Right ventricle myocardium inferior (tissue), 1 donor: ENCODE measurements at places on chromosomes 6 and 20. TPM values are rescaled to one million over a fixed set of nuclear protein-coding genes. Genes with fewer than 3 reads are reported as not detected.

DNA sequence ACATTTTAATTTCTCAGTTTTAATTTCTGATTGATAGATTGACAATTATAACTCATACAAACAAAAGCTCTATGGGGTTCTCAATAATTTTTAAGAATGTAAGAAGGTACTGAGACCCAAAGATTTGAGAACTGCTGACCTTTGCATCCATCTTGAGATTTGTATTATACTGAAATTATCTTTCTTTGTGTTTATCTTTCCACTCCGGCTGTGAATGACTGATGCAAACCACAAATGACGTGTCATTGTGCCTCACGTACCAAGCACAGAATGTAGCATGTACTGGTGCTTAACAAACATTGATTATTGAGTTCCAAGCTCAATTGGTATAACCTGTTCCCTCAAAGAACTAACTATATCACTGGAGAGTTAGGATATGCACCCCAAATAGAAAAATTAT lies 152.1 kb upstream of the SMLR1 start:
- no peak for DNase-seq

Gene BCAS1
- total RNA-seq, result not detected

GRCh38 chr20:43765916-43766315 lies 39.1 kb upstream of the GTSF1L start:
- DNase-seq, result no peak

GRCh38 chr20:41443691-41444090 lies 77.1 kb upstream of the EMILIN3 start:
- no peak for DNase-seq

- no peak for DNase-seq
Measured at GRCh38 chr20:13337090-13337784, 116.2 kb downstream of the ISM1 start.

Gene TREM1
- total RNA-seq, result 1.2 TPM

- DNase-seq, result no peak
Measured at GRCh38 chr6:18551228-18551627, 164.1 kb downstream of the RNF144B start.

- no peak for DNase-seq
Measured at GRCh38 chr20:15902493-15902892, 670.8 kb downstream of the KIF16B start.

Gene PDCD2
- total RNA-seq, result 28.1 TPM

GRCh38 chr6:129946439-129947140 lies 71.8 kb upstream of the L3MBTL3 start:
- no peak for DNase-seq
